ENCODE measurements at places on chromosomes 2 and 18. TPM values are rescaled to one million over a fixed set of nuclear protein-coding genes. Genes with fewer than 3 reads are reported as not detected.

GRCh38 chr2:7852546-7852945 lies 829.3 kb upstream of the ID2 start:
- H3K4me1 ChIP-seq = no peaks in the 10 kb centered on the region
- no peak overlapping the region for H3K27ac ChIP-seq
- no peak overlapping the region for H3K4me3 ChIP-seq

PRKAG3 gene
- not detected for polyA plus RNA-seq

DNA sequence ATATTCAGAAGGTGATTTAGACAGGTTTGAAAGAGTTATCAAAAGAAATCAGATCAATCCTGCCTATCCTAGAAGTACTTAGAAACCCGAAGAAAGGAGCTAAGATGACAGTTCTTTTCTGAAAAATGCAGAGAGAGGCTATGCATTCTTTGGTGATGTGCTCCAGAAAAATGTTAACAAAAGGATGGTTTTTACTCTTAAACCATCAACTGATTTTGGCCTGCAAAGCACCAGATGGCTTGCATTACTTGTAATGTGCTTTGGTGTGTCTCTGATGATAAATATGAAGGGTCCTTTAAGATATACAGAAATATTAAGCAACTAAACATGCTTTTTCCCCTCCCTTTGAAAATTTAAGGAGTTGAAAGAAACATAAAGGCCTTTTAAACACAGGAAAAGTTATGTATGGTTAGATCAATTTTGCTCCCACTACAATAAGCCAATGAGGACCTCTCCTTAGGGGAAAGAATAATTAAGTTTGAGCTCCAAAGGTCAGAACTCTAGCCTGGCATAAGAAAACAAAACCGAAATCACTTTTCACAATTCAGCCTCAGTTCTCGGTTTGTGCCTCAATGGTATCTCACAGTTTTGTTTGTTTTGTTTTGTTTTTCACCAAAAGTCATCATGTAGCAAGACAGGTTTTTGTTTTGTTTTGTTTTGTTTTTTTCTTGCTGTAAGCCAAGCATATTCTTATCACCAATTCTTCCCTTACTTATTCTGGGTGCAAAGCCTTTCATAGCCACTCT lies 302.4 kb upstream of the NT5C1B start:
- H3K27ac ChIP-seq = no peak overlapping the region
- no peaks in the 10 kb centered on the region for H3K36me3 ChIP-seq
- DNase-seq = no peak
- no peaks in the 10 kb centered on the region for H3K4me1 ChIP-seq
- H3K27me3 ChIP-seq = no peaks in the 10 kb centered on the region

DNA sequence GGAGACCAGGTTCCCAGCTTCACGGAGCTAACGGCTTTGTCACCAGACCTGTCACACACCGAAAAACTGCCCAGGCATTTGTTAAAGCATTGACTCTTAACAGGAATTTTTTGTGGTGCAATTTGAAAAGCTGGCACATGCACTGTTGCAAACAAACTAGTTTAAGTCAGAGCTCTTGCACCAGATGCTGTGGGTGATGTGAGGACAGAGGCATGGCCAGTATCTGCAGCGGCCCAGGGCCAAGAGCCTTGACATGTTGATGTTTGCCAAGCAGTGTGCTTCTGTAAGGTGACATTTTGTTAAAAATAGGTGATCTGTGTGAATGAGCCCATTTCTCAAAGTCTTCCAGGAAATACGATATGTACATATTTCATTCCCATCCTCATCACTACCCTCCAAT lies 142.5 kb downstream of the MTCL1 start:
- H3K4me3 ChIP-seq = no peak overlapping the region
- no peaks in the 10 kb centered on the region for H3K27me3 ChIP-seq
- no peak overlapping the region for H3K27ac ChIP-seq
- H3K4me1 ChIP-seq = no peaks in the 10 kb centered on the region

IL36RN gene
- not detected for polyA plus RNA-seq

ANKZF1 gene
- polyA plus RNA-seq = 85.0 TPM

RNF125 gene
- 0.92 TPM for polyA plus RNA-seq

GRCh38 chr18:21257386-21257785 lies 15.4 kb downstream of the GREB1L start:
- no peak overlapping the region for H3K4me3 ChIP-seq
- H3K36me3 ChIP-seq = no peaks in the 10 kb centered on the region
- no peak overlapping the region for H3K27ac ChIP-seq
- no peaks in the 10 kb centered on the region for H3K4me1 ChIP-seq
- DNase-seq = no peak
- H3K27me3 ChIP-seq = no peaks in the 10 kb centered on the region

FBXO48 gene
- 0.56 TPM for polyA plus RNA-seq

GPR75 gene
- 1.3 TPM for polyA plus RNA-seq

CLEC4F gene
- 0.56 TPM for polyA plus RNA-seq

MAL gene
- 1.6 TPM for polyA plus RNA-seq

GRCh38 chr2:175690113-175690837 lies 311.8 kb downstream of the LNPK start:
- no peak overlapping the region for H3K27ac ChIP-seq
- H3K4me1 ChIP-seq = no peaks in the 10 kb centered on the region
- no peaks in the 10 kb centered on the region for H3K36me3 ChIP-seq
- H3K4me3 ChIP-seq = no peak overlapping the region
- no peak for DNase-seq
- no peaks in the 10 kb centered on the region for H3K27me3 ChIP-seq

CPS1 gene
- polyA plus RNA-seq = 0.42 TPM

DNA sequence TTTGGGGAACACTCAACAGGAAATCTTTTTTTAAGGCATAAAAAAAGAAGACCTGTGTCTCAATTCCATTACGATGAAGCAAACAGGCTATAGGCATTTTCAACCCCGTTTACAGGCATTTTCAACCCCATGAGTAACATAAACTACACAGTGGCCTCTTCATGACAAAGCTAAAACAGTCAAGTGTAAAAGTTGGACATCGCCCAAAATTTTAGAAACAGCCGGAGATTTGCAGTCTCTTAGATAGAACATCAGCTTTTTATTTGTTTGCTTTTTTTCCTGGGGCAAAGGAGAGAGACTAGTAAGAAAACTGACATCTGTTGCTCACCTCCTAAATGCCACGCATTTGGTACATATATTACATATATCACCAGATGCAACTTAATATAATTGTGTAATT lies 173.7 kb downstream of the CMPK2 start:
- no peaks in the 10 kb centered on the region for H3K36me3 ChIP-seq
- H3K27ac ChIP-seq = no peak overlapping the region
- no peak overlapping the region for H3K4me3 ChIP-seq
- no peak for DNase-seq

USP37 gene
- 2.3 TPM for polyA plus RNA-seq

- H3K27ac ChIP-seq = no peak overlapping the region
- no peak overlapping the region for H3K4me3 ChIP-seq
- no peak for DNase-seq
- H3K27me3 ChIP-seq = no peaks in the 10 kb centered on the region
Measured at GRCh38 chr18:13564579-13564978, 161.8 kb downstream of the FAM210A start.

DNA sequence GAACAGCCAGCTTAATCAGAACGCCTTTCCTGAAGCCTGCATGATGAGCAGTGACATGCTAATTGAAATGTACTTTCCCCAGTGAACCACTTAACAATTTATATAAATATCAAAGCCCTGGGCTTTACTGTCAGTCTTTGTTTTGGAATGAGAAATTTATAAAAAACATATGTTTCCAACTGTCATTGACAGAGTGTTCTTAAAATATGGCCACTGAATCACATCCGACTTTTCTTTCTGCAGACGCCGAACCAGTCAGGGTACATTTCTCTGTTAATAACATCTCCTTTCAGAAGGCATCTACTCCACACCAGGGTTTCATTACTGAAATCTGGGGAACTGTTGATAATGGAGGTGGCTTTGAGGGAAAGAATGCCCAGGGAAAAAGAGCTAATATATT lies 343.7 kb downstream of the INSIG2 start:
- no peaks in the 10 kb centered on the region for H3K36me3 ChIP-seq
- no peak overlapping the region for H3K4me3 ChIP-seq
- H3K27me3 ChIP-seq = no peaks in the 10 kb centered on the region
- H3K27ac ChIP-seq = no peak overlapping the region

- DNase-seq = no peak
- H3K4me1 ChIP-seq = no peaks in the 10 kb centered on the region
- no peaks in the 10 kb centered on the region for H3K36me3 ChIP-seq
- H3K27me3 ChIP-seq = no peaks in the 10 kb centered on the region
Measured at GRCh38 chr2:213475433-213475832, 191.2 kb downstream of the SPAG16 start.

Data from pancreas (tissue), 10 donors.